ENCODE measurements at places on chromosomes 5 and 9.
A peak's percentile ranks its signal among the peaks of the same experiment; 100 is the strongest.

DNA sequence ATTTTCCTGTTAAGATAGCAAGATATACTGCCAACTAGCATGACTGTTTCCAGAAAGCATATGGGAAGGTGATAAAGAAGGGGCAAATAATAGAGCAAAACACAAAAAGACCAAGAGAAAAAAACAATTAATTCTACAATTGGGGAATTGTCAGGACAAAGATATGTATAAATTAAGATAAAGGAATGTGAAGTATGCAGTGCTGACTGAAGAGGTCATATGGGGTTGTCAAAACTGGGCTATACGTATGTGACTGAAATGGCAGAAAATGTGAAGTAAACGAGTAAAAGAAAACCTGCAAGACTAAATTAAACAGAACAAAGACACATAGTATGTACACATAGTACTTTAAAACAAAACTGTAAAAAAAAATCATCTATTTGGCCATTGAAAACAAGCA, 222.3 kb downstream of the ARL15 start:
- DNase-seq, result no peak

DNA sequence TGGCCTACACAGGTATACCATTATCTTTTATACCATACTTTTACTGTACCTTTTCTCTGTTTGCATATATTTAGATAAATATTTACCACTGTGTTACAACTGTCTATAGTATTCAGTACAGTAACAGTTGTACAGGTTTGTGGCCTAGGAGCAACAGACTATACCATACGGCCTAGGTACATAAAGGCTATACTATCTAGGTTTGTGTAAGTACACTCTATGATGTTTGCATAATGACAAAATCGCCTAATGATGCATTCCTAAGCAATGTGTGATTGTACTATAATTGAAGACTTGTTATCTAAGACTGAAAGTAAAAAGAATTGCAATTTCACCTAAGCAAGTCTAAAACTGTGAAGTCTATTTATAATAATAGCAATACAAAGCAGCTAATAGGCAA, 3.9 kb downstream of the C9orf72 start:
- DNase-seq, result no peak

DNA sequence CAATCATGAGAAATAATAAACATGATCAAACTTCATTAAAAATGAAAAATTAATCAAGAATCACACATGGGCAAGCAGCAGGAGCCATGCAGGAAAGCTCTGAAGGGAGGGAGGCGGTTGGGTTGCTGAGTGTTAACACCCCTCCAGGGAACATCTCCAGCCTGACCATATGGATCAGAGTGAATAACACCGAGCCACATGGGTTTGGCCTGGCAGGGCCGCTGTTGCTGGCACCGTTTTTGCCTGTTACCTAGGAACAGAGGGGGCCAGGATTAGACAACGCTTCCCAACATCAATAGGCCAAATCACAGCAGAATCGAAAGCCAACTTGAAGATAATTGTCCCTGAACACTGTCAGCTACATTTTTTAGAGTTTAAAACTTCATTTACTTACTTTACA, 160.2 kb downstream of the DENND1A start:
- DNase-seq, result peak; percentile 44

DNA sequence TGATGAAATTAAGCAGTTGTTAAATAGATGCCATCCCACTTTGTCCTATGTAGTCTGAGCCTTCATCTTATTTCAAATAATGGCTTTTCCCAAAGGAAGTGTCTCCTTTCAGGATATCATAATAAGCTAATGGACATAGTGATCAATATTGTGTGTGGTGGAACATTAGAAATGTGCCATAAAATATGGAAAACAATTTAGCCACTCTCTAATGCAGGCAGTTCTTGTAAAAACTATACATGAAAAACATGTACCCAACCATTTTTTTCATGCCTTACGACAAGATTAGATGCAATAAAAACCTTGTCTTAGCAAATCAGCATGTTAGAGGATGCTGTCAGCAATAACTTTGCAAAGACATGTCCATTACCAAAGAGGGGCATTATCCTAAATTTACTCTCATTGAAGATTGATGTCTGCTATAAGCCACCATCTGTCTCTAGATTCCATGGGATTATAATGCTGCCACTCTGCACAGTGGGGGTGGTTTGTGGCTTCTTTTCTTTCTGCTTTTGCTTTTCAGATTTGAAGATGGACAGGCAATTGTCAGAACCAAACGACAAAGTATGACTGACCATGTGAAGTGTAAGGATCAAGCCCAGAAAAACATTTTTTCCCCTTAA, 724.0 kb upstream of the ZNF608 start:
- DNase-seq, result no peak

DNA sequence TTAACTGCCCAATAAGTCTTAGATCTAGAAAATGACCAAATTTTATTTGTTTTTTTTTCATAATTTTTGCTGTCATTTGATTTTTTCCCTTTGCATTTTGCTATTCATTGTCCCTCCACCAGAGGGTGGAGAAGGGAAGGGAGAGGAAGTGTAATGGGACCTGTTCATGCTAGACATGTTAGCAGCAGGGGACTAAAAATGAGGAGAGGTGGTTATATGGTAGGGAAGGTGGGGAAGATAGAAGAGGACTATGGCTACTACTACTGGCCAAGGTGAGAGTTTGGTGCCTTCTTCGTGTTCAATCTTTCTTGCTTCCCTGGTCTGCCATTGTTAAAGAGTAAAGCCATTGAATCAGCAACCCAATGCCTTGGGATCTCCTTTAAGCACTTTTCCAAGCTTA, 6.4 kb downstream of the GRIA1 start:
- DNase-seq, result peak; percentile 56

- no peak for DNase-seq
Observed at GRCh38 chr5:124132843-124133242, 613.6 kb downstream of the ZNF608 start.

DNA sequence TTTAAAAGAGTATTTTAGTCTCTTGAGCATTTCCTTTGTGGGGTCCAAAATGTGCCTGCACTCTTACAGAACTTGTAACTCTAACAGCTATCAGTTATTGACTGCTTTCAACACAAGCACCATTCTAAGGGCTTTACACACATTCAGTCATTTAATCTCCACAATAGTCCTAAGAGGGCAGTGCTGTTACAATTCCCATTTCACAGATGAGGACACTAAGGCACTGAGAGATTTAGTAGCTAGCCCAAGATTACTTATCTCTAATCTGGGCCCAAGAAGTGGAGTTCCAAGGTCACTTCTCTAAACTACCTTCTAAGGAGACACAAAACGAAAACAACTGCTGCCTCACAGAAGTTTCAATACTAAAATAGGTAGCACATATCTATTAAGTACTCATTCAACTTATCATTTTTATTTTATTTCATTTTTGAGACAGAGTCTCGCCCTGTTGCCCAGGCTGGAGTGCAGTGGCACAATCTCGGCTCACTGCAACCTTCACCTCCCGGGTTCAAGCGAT, 275.2 kb downstream of the CWC27 start:
- DNase-seq, result no peak

DNA sequence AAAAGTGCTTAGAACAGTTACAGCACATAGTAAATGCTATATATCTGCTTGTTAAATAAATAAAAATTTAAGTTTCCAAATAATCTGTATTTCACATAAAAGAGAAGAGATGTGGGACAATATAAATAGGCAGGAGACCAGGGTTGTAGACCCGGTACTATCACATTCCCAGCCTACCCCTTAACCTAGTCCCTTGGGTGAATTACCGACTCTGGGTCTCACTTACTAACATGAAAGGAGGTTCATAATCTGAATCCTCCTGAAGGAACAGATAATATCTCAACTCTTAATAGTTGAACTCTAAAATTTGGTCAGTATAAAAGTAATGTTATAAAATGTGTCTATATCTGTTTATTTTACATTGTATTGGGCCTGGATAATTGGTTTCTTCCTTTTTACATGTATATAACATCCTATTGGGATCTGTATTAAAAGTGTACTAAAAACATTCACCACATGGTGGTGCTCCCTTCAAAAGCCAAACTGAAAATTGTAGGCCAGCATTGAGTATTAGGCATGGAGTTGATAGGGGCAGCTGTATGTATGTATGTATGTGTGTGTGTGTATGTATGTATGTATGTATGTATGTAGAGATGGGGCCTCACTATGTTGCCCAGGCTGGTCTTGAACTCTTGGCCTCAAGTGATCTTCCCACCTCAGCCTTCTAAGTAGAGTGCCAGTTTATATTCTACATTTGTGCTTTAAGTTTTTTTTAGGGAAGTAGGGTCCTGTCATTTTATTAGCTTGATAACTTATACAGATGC, 64.2 kb upstream of the ABL1 start:
- DNase-seq, result peak; percentile 84

GRCh38 chr9:104256031-104256695, 162.1 kb downstream of the SMC2 start:
- peak; percentile 48 for DNase-seq

- DNase-seq, result no peak
Observed at GRCh38 chr5:84709075-84709474, 324.4 kb upstream of the EDIL3 start.

DNA sequence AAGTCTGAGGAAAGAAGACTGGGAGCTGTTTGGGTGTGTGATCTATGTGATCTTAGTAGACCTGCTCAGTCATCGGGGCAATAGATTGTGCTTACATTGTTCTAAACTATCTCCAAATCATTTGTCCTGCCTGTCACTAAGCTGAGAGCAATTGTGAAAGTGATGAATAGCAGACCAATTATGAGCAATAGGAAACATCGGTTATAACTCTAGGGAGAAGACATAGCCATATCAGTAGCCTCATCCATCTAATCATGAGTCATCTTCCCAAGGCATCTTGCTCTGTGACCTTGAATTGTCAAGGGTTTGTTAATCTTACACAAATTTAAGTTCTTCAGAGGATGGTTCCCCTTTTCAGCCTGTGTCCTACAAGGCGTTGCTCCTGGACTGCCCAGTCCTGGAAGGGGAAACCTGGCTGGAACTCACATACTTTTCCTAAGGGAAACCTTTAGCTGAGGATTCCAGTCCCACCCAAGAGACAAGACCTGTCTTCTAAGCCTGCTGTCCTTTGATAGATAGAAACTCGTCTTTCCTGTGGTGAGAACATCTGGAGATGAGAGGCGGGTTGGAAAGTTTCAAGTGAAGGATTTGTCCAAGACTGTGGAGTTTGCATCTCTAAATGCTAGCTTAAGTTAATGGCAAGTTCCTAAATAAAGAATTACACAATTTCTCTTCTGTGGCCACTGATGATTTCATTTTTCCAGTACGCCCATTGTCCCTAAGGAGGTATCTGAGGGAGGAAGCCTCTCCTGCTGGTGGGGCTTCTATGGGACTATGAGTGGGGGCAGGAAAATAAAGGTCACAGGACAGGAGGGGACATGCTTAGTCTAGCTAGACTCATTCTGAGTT, 53.9 kb upstream of the TRIM32 start:
- DNase-seq, result peak; percentile 92
